Activated CD4-positive, alpha-beta T cell treated with anti-CD3 and anti-CD28 coated beads for 36 hours (primary cell): ENCODE measurements at places on chromosomes 1 and 21. TPM values are rescaled to one million over a fixed set of nuclear protein-coding genes. Genes with fewer than 3 reads are reported as not detected.

- no peak for DNase-seq
These were observed 4.8 kb downstream of the INKA2 start for GRCh38 chr1:111734426-111734825.

- no peak for DNase-seq
These were observed 16.3 kb downstream of the SLC19A1 start for GRCh38 chr21:45525910-45526306.

DNA sequence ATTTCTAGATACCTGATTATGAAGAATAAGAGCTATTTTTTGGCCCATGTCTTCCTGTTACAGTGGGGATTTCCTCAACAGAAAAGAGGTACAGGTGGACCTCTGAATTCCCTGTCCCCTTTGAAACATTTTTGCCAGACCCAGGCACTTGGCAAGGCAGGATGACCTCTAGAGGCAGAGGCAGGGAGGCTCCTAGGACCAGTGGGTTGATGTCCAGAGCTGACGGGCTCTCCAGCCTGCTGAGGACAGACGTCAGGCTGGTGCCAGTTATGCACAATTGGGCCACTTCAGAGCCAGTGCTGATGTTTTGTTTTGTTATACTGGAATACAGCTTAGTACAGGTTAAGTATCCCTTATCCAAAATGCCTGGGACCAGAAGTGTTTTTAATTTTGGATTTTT lies 18.5 kb upstream of the A3GALT2 start:
- DNase-seq: no peak

DNA sequence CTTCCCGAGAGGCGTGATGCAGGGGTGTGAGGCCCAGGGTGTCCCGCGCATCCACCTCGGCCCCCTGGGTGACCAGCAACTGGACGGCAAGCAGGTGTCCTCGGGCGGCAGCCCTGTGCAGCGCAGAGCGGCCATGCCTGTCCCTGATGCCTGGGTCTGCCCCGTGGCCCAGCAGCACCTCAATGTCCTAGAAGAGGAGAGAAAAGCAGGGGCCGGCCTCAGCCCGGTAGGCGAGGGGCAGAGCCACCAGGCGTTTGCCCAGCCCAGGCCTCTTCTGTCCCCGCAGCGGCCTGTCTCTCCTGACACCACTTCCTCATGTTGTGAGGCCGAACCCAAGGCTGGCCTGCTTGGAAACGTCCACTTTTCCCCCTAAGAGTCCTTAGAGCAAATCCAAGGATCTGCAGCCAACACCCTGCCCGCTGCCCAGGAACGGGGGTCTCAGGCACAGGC lies 1.7 kb downstream of the ANKRD65 start:
- DNase-seq: no peak

- no peak for DNase-seq
These were observed 159.9 kb downstream of the ZBTB18 start for GRCh38 chr1:244210884-244211558.

DNA sequence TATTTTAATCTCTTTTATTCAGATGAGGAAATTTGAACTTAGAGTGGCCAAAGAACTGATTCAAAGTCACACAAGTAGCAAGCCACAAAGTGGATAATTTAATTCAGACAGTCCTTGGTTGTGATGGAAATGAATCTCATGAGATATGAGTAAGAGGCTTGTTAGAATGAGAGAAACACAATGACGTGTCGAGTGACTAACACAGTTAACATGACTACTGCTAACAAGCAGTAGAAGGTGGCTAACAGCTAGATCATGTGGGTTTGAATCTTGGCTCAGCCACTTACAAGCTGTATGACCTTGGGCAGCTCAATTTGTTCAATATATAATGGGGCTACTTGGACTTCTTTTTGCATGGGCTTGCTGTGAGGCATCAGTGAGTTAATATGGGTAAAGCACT lies 104.5 kb upstream of the LMO4 start:
- peak; percentile 6 for DNase-seq

The ZNF683 gene
- total RNA-seq: not detected

The RGS13 gene
- total RNA-seq: not detected

The CKS1B gene
- 190 TPM for total RNA-seq

The WNT3A gene
- total RNA-seq: not detected

The KIAA1614 gene
- total RNA-seq: 0.09 TPM

The RGSL1 gene
- not detected for total RNA-seq

The ATAD3C gene
- total RNA-seq: 0.30 TPM
